ENCODE measurements at places on chromosomes 7 and 10. TPM values are rescaled to one million over a fixed set of nuclear protein-coding genes. Genes with fewer than 3 reads are reported as not detected.

Gene REPIN1
- total RNA-seq = 156 TPM

DNA sequence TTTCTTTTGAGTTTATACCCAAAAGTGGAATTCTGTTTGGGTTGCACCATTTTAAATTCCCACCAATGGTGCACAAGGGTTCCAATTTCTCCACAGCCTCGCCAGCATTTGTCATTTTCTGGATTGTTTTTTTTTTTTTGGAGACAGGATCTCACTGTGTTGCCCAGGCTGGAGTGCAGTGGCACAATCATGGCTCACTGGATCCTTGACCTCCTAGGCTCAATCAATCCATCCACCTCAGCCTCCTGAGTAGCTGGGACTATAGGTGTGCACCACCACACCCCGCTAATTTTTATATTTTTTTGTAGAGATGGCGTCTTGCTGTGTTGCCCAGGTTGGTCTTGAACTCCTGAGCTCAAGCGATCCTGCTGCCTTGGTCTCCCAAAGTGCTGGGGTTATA lies 46.6 kb downstream of the CUX1 start:
- H3K4me1 ChIP-seq = peaks cover 64% of the 10 kb centered on the region
- H3K27me3 ChIP-seq = no peaks in the 10 kb centered on the region
- no peak overlapping the region for H3K27ac ChIP-seq
- no peak for DNase-seq
- H3K36me3 ChIP-seq = no peaks in the 10 kb centered on the region
- H3K4me3 ChIP-seq = no peak overlapping the region

GRCh38 chr7:107642501-107642900 lies 18.1 kb upstream of the SLC26A4 start:
- no peaks in the 10 kb centered on the region for H3K36me3 ChIP-seq
- no peak overlapping the region for H3K4me3 ChIP-seq
- no peak overlapping the region for H3K27ac ChIP-seq
- no peak for DNase-seq
- 0 out of 2 replicates have a peak, but pooled peaks cover 7% of the 10 kb centered on the region for H3K4me1 ChIP-seq

- no peak overlapping the region for H3K27ac ChIP-seq
- DNase-seq = no peak
- no peak overlapping the region for H3K4me3 ChIP-seq
- peaks cover 9% of the 10 kb centered on the region for H3K4me1 ChIP-seq
Observed at GRCh38 chr10:6161921-6162320, 40.8 kb upstream of the PFKFB3 start.

DNA sequence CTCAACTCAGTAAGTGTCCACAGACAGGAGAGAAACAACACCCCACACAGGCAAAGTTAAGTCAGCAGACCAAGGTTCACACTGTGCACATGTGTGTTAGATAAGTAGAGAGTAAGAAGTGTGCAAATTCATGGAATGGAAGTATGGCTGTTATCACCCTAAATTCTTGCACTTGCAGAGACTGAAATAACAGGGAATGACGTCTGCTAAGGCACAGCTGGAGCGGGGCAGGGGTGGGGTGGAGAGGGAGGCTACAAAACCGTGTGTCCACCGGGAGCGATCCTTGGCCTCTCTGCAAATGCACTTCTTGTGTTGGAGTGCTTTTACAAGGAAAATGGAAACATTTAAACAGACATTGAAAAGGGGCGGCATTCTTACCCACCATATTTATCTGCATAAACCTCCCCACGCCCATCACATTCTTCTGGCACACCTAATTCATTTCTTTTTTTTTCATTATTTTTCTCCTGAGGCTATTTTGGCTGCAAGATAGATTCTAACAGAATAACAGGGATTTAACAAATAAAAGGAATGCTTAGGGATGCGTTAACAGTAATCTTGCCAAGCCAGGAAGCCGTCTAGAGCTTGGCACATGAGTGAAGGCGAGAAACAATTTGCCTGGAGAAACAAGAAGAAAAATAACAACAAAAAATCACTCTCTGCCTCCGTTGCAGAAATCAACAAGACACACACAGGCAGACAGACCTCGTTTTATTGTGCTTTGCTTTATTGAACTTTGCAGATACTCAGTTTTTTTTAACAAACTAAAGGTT lies 30.1 kb downstream of the TNS3 start:
- H3K36me3 ChIP-seq = no peaks in the 10 kb centered on the region
- H3K4me1 ChIP-seq = peaks cover 20% of the 10 kb centered on the region
- no peak overlapping the region for H3K27ac ChIP-seq
- no peak overlapping the region for H3K4me3 ChIP-seq

Gene ANXA8
- not detected for total RNA-seq

Gene MINDY3
- total RNA-seq = 13.6 TPM

Gene KIAA1549
- total RNA-seq = 11.6 TPM

- no peak overlapping the region for H3K4me3 ChIP-seq
- no peaks in the 10 kb centered on the region for H3K27me3 ChIP-seq
- H3K36me3 ChIP-seq = no peaks in the 10 kb centered on the region
- H3K27ac ChIP-seq = no peak overlapping the region
- no peak for DNase-seq
Observed at GRCh38 chr7:9204571-9204970, 771.2 kb downstream of the NXPH1 start.

Gene NPY
- total RNA-seq = 3.1 TPM

DNA sequence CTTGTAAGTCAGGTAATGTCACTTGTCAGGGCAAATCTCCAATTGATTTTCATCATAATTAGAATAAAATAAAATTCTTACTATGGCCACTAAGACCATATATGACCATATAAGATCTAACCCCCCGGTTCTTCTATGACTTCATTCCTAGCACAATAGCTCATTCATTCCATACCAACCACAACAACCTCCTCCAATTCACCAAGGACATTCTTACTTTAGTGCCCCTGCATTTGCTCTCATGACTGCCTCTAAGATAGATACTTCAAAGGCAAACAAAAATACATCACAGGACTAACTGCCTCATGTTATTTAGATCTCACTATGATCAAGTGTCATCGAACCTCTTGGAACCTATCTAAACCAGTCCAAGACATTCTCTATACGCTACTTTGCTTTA lies 90.8 kb downstream of the SNX13 start:
- no peaks in the 10 kb centered on the region for H3K27me3 ChIP-seq
- no peaks in the 10 kb centered on the region for H3K4me1 ChIP-seq
- DNase-seq = no peak
- no peak overlapping the region for H3K4me3 ChIP-seq

GRCh38 chr7:37107047-37107750 lies 341.5 kb downstream of the ELMO1 start:
- no peak for DNase-seq
- no peak overlapping the region for H3K4me3 ChIP-seq

- no peaks in the 10 kb centered on the region for H3K36me3 ChIP-seq
- H3K4me1 ChIP-seq = no peaks in the 10 kb centered on the region
- no peaks in the 10 kb centered on the region for H3K27me3 ChIP-seq
- no peak overlapping the region for H3K4me3 ChIP-seq
- no peak overlapping the region for H3K27ac ChIP-seq
Observed at GRCh38 chr10:103535595-103535994, 42.1 kb downstream of the NEURL1 start.

DNA sequence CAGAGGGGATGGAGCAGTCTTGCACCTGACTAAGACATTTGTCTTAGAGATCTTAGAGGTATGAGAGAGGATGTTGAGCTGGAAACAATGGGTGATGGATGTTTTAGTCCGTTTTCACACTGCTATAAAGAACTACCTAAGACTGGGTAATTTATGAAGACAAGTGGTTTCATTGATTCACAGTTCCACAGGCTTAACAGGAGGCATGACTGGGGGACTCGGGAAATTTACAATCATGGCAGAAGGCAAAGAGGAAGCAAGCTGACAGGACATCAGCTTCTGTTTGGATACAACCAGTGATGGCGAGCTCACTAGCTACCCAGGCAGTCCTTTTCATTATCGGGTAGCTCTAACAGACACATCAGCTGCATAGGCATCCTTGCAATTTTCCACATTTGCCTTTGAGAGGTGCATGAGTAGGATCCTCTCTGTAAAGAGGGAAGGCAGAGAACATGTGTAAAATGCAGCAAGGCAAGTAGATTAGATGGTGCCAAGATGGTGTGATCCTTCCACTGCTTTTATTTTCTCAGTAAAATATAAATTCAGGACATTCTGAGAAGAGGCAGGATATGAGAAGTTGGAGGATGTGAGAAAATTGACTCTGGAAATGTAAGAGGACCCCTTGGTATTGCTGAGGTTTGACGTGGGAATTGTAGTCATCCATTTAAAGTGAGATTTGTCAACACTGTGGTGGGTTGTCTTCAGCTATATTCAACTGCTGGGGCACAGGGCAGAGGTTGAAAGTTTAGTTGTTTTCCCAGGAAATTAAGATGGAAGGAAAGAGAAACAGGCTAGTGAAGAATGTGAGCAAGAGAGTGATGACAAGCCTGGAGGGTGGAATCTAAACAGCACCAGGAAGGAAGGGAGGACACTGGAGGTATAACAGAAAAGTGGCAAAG lies 1140.0 kb upstream of the AUTS2 start:
- DNase-seq = no peak
- no peaks in the 10 kb centered on the region for H3K36me3 ChIP-seq
- no peaks in the 10 kb centered on the region for H3K4me1 ChIP-seq
- H3K4me3 ChIP-seq = no peak overlapping the region
- no peak overlapping the region for H3K27ac ChIP-seq

GRCh38 chr7:12709726-12710502 lies 22.5 kb downstream of the ARL4A start:
- no peak for DNase-seq
- H3K4me3 ChIP-seq = no peak overlapping the region
- peaks cover 30% of the 10 kb centered on the region for H3K4me1 ChIP-seq
- no peaks in the 10 kb centered on the region for H3K36me3 ChIP-seq
- no peaks in the 10 kb centered on the region for H3K27me3 ChIP-seq

GRCh38 chr7:76206633-76207032 lies 4.9 kb downstream of the SRRM3 start:
- peaks cover 4% of the 10 kb centered on the region for H3K4me1 ChIP-seq
- H3K27ac ChIP-seq = no peak overlapping the region
- no peaks in the 10 kb centered on the region for H3K27me3 ChIP-seq
- no peaks in the 10 kb centered on the region for H3K36me3 ChIP-seq
- no peak overlapping the region for H3K4me3 ChIP-seq

Gene ARHGEF5
- total RNA-seq = 27.3 TPM

DNA sequence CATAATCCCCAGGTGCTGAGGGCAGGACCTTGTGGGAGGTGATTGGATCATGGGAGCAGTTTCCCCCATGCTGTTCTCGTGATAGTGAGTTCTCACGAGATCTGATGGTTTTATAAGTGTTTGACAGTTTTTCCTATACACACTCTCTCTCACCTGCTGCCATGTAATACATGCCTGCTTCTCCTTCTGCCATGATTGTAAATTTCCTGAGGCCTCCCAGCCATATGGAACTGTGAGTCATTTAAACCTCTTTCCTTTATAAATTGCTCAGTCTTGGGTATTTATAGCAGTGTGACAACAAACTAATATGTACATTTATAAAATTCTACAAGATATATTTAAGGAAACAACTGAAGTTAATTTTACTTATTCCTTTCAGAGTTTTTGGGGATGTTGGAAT lies 170.8 kb upstream of the BET1 start:
- no peaks in the 10 kb centered on the region for H3K27me3 ChIP-seq
- no peaks in the 10 kb centered on the region for H3K4me1 ChIP-seq
- no peak overlapping the region for H3K27ac ChIP-seq

GRCh38 chr7:44109991-44110390 lies 5.8 kb downstream of the AEBP1 start:
- no peak for DNase-seq
- peaks cover 8% of the 10 kb centered on the region for H3K27me3 ChIP-seq
- H3K4me1 ChIP-seq = 0 out of 2 replicates have a peak, but pooled peaks cover 4% of the 10 kb centered on the region
- no peaks in the 10 kb centered on the region for H3K36me3 ChIP-seq
- H3K27ac ChIP-seq = no peak overlapping the region

DNA sequence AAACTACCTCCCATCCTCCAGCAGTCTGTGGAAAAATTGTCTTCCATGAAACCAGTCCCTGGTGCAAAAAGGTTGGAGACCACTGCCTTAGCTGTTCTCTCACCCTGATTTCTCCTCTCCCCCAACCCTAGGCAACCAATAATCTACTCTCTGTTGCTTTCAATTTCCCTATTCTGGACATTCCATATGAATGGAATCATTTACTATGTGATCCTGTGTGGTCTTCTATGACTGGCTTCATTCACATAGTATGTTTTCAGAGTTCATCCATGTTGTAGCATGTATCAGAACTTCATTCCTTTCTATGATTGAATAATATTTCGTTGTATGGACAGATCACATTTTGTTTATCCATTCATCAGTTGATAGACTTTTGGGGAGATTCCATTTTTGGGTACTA lies 38.3 kb upstream of the DLG5 start:
- no peak overlapping the region for H3K27ac ChIP-seq
- H3K36me3 ChIP-seq = no peaks in the 10 kb centered on the region
- no peak overlapping the region for H3K4me3 ChIP-seq
- no peaks in the 10 kb centered on the region for H3K4me1 ChIP-seq
